RPMI7951 (cell line): ENCODE measurements at places on chromosomes 12 and 14. TPM values are rescaled to one million over a fixed set of nuclear protein-coding genes. Genes with fewer than 3 reads are reported as not detected.
A peak's percentile ranks its signal among the peaks of the same experiment; 100 is the strongest.

DNA sequence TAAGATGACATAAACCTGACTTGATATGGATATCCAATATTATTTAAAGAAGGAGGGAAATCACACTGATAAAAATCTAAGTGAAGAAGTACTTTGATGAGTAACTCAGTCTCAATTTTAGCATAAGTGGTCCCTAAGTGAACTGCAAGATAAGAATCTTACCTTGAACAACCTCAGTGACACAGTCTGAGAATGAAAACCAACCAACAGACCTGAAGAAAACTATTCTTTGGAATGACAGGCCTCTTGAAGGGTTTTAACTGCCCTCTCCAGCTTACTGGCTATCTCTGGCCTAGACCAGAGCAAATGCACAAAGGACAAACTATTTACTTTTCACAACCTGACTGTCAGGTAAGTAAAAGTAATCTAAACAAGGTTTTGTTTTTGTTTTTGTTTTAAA lies 44.7 kb downstream of the CPM start:
- no peak for DNase-seq

TRMT61A gene
- 3.8 and 5.3 TPM in 2 replicates for total RNA-seq

RHOJ gene
- total RNA-seq = 0.10 and 0.12 TPM in 2 replicates

GRCh38 chr14:92513204-92513965 lies at the start of gene RIN3:
TSS of gene RIN3 (plus strand) at chr14:92513781. CDS start at chr14:92513933, 152 bp downstream.
- peak; percentile 88 for DNase-seq

DNA sequence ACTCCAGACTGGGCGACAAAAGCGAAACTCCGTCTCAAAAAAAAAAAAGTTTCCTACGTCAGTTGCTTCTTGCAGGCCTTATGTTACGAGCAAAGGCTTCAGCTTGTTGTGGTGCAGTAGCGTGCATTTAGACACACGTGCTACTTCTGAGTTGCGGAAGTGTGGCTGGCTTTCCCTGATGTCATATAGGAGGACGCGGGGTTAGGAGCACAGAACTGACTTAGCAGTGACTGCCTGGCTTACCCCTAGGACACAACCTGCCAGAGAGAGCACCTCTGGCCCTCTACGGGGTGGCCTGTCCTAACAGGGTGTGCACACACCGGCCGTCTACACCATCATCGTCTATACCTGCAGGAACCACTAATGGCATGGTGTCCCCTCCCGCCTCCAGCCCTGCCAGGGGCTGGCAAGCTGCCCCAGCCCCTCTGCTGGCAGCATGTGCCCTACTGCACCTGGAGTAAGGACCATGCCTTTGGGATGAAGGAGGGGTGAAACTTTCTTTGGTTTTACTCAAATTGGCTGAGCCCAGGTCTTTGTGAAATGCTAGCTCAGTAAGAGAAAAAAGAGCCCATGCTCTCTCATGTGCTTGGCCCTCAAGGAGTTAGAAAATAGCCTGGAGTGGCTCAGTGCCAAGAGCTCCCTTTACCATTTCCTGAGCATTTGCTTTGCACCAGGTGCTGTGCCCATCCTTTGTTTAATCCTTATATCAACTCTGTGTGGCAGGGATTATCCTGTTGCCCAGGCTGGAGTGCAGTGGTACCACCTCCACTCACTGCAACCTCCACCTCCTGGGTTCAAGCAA lies 1.7 kb upstream of the GPR68 start:
- DNase-seq = no peak
